Pancreas (tissue), 10 donors: ENCODE measurements at places on chromosomes 2 and 18. TPM values are rescaled to one million over a fixed set of nuclear protein-coding genes. Genes with fewer than 3 reads are reported as not detected.

The ATOH8 gene
- 3.3 TPM for total RNA-seq

The C2orf15 gene
- total RNA-seq = 3.1 TPM

The ZC3H6 gene
- 9.3 TPM for total RNA-seq

The BCL2 gene
- total RNA-seq = 4.3 TPM

The CAPN13 gene
- total RNA-seq = 4.9 TPM

The RASGRP3 gene
- total RNA-seq = 14.9 TPM

The ANKRD30B gene
- 0.74 TPM for total RNA-seq

The B3GNT7 gene
- total RNA-seq = 10.3 TPM

The TNFRSF11A gene
- total RNA-seq = 6.2 TPM

The NAPG gene
- total RNA-seq = 16.3 TPM

The GULP1 gene
- 15.5 TPM for total RNA-seq

The DNAJC5G gene
- not detected for total RNA-seq

The MOCOS gene
- 0.91 TPM for total RNA-seq

The CKAP2L gene
- total RNA-seq = 0.06 TPM

The SCN9A gene
- 9.1 TPM for total RNA-seq

GRCh38 chr2:230435431-230435830 lies 19.4 kb downstream of the SP100 start:
- no peak for DNase-seq

GRCh38 chr2:38038682-38039081 lies 37.3 kb downstream of the CYP1B1 start:
- no peak for DNase-seq

DNA sequence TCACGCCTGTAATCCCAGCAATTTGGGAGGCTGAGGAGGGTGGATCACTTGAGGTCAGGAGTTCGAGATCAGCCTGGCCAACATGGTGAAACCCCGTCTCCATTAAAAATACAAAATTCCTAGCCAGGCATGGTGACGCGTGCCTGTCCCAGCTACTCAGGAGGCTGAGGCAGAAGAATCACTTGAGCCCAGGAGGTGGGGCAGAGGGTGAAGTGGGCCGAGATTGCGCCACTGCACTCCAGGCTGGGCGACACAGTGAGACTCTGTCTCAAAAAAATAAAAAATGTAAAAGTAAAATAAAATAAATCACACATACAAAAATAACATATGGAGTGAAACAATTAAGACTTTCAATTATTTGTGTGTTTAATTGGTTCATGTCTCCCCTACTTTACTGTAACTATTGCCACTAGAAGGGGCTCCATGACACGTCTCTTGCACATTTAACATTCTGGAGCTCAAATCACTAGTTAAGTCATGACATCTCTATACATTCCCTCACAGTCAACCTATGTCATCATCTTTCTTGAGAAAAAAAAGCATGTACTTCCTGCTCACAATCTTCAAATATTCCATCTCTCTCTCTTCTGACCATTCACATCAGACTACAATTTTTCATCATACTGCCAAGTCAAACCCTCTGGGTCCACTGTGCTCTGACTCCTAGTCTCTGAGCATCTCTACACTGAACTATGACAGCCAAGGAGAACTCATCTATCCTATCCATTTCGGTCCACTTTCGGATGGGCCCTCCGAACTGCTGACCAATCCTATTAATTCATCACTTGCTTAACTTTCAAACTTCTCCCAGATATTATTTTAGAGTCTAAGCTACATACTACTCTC lies 6.7 kb downstream of the GFPT1 start:
- DNase-seq = no peak

DNA sequence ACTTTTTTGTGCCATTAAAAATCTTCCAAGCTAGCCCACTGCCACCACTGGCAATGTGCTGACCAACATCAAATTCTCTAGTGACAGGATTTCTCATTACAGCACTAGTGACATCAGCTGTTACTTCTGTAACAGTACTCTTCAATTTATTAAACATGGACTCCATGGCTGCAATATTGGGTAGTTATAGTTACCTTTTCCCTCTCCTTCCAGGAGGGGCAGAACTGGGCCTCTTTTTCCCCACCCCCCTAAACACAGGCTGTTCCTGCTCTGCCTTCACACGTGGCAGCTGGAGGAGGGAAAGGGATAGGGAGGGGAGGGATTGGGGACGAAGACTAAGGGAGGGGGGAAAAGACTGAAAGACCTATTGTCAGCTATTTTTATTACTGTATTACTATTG lies 38.1 kb downstream of the TRAK2 start:
- no peak for DNase-seq

DNA sequence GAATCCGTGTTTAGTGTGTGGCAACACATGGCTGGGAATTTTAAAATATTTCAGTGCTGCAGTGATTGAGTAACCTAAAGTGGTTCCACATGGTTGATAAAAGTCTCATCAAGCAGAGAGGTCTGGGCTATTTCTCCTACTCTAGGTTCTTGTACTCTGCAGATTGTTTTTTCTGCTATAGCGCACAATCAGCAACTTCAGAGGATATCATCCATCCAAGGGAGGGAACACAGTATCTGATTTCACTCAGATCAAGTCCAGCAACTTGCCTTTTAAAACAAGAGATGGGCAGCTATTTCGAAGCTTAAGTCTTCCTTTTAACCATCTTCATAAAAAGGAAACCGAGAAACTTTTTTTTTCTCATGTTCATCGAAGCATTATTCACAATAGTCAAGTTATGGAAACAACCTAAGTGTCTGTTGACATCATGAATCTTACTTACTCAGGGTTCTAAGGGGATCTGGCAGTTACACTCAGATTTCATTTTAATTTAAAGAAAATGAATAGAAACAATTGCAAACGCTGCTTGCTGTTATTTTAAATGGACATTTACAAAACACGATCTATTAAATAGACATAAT lies 172.7 kb upstream of the TRIB2 start:
- DNase-seq = no peak

GRCh38 chr2:26456440-26457250 lies 21.3 kb downstream of the OTOF start:
- DNase-seq = no peak

DNA sequence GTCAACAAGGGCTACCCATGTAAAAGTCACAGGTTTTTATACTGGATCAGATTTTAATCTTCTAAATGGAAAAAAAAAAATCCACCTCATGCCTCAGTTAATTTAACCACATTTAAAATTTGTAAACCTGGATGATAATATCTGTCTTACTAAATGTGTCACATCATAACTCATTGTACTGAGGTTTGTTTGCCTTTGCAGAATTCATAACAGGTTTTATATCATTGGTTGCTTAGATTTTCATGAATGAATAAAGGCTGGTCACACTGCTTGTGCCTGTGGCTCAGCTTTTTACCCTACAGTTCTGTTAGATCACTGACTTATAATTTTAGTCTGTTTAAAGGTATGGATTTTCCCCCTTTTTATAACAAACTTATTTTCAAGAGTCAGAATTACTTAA lies 48.9 kb downstream of the PSMD14 start:
- DNase-seq = no peak

GRCh38 chr2:28546242-28546641 lies 50.4 kb downstream of the PLB1 start:
- DNase-seq = no peak

GRCh38 chr18:45066886-45067285 lies 386.2 kb downstream of the SETBP1 start:
- no peak for DNase-seq

DNA sequence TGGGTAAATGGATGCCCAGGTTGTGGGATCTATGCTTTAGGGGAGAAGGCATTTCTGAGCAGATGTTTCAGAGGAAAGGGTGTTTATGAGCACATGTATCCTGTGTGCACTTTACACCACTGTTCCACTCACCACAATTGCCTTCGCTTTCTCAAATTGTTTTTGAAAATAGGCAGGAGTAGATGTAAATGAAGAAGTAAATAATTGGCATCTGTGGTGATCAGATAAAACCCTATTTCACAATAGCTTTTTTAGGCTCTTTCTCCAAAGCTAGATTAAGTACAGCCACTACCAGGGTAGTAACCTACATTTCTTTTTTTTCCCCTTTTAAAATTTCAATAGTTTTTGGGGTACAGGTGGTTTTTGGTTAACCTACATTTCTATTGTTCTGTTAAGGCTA lies 40.6 kb downstream of the TMEM178A start:
- DNase-seq = no peak

DNA sequence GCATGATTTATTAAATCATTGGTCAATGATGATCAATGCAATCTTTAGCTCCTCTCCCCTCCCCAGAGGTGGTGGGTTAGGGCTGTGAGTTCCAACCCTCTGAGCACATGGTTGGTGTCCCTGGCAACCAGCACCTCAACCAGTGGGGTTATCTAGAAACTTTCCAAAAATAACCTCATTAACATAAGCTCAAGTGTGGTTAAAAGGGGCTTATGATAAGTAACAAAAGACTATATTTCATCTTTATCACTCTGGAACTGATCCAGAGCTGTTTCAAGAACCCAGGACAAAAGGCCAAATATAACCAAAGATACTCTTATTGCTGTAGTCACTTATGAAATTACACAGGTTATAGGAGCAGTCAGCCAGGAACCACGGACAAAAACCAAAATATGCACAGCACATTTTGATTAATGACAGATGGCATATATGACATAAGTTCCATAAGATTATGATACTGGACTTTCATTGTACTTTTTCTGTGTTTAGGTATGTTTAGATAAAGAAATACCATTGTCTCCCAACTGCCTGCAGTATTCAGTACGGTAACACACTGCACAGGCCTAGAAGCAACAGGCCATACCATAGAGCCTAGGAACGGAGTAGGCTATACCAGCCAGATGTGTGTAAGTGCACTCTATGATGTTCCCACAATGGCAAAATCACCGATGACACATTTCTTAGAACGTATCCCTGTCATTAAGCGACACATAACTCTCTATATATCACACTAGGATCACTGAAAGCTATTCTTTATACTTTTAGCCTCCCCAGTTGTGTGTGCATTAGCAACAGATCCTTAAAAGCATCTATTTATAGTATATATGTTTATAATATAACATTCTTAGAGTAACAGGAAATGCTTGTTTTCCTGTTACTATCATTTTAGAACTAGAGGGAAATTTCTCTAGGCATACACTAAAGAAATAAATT lies 31.9 kb downstream of the KIDINS220 start:
- no peak for DNase-seq

- peak; percentile 66 for DNase-seq
Observed at GRCh38 chr2:100730290-100730868, 89.6 kb upstream of the NPAS2 start.

DNA sequence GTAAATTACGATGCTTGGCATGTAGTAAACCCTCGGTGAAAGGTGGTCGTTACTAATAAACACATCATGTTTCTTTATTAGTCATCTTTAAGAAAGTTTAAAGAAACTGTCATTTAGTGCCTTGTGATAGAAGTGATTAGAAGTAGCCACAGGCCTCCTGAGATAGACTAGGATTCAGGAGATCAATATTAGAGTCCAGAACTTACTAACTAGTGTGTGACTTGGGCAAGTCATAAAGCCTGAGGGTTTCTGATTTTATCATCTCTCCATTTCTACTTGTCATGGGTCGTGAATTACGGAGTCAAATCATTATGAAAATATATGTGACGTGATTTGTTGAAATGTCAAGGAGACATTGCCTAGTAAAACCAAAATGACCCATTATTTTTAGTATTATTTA lies 6.7 kb downstream of the RPE start:
- no peak for DNase-seq

GRCh38 chr2:101617796-101618195 lies 79.7 kb upstream of the MAP4K4 start:
- no peak for DNase-seq

DNA sequence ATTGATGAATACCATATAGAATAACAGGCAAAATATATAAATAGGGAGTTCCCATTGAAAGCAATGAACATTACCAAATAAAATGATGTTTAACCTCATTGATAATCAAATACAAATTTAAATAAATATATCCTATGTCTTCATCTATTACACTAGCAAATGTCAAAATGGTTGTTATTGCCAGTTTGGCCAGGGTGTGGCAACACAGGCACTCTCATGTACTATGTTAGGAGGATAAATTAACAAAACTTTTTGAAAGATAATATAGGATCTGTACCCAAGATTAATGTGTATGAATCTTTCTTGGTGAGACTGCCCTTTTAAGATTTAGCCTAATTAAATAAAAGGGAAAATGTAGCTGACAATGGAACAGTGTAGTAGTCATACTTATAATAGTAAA lies 659.3 kb downstream of the ERBB4 start:
- no peak for DNase-seq

- DNase-seq = no peak
Observed at GRCh38 chr2:235433860-235434259, 60.0 kb upstream of the AGAP1 start.

DNA sequence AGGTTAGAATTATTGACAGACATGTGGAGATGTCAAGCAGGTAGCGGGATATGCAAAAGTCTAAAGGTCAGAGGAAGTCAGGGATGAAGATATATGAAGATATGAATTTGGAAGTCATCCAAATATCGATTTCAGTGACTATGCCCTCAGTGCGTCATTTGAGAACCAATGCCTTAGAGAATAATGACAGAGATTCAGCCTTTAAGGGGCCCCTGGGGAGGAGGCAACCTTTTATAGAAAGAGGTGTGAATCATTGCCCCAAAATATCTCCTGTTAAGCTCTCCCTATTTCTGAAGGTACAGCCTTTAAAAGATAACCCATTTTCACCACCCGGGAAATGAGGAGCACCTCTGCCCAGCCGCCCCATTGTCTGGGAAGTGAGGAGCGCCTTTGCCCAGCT lies 223.4 kb downstream of the NCKAP5 start:
- no peak for DNase-seq

DNA sequence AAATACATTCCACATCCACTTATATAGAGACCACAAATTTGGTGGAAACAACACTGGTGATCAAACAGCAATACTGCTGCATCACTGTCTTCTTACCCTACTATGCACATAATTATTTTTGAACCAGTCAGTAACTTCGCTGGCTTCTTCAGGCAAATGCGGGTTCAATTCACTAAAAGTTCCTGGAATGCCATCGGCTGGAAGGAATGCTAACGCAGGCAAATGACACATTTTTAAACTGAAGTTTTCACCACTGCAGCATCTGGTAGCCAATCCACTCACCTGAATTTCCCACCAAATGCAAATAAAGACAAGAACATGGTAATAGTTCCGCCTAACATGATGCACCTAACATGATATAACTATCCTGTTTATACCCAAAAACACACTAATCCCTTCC lies 10.0 kb upstream of the HDHD2 start:
- no peak for DNase-seq

- DNase-seq = no peak
Observed at GRCh38 chr2:223088866-223089265, 36.9 kb downstream of the KCNE4 start.
